ENCODE measurements at places on chromosomes 11 and 22. TPM values are rescaled to one million over a fixed set of nuclear protein-coding genes. Genes with fewer than 3 reads are reported as not detected.

NAT10 gene
- 14.7 TPM for total RNA-seq

OR5P2 gene
- not detected for total RNA-seq

INS gene
- not detected for total RNA-seq

ADAMTS8 gene
- total RNA-seq = 2.4 TPM

DNA sequence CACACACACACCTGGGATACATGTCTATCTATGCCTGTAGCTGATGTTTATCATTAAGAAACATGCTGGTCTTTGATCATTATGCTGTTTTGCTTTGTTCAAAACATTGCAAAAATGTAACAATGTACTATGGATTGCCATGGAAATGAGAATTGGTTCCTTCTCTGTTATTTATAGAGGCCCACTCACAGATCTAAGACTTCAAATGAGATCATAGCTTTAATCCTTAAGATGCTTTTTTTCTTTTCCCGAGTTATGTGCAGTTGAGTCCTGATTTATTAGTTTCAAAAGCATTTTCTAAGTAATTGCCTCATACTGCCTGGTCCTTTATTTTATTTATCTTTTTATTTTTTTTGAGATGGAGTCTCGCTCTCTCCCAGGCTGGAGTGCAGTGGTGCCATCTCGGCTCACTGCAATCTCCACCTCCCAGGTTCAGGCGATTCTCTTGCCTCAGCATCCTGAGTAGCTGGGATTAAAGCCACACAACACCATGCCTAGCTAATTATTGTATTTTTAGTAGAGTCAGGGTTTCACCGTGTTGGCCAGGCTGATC, 131.4 kb downstream of the LUZP2 start:
- DNase-seq = no peak

GRCh38 chr11:65880844-65881421, 1.3 kb downstream of the CTSW start:
- no peak for DNase-seq

GRCh38 chr11:76069001-76069400, 137.3 kb downstream of the WNT11 start:
- no peak for DNase-seq

- no peak for DNase-seq
These were observed 15.0 kb upstream of the SLC39A13 start for GRCh38 chr11:47393163-47394049.

- DNase-seq = no peak
These were observed 214.3 kb downstream of the LRRC4C start for GRCh38 chr11:41245184-41245583.

DNA sequence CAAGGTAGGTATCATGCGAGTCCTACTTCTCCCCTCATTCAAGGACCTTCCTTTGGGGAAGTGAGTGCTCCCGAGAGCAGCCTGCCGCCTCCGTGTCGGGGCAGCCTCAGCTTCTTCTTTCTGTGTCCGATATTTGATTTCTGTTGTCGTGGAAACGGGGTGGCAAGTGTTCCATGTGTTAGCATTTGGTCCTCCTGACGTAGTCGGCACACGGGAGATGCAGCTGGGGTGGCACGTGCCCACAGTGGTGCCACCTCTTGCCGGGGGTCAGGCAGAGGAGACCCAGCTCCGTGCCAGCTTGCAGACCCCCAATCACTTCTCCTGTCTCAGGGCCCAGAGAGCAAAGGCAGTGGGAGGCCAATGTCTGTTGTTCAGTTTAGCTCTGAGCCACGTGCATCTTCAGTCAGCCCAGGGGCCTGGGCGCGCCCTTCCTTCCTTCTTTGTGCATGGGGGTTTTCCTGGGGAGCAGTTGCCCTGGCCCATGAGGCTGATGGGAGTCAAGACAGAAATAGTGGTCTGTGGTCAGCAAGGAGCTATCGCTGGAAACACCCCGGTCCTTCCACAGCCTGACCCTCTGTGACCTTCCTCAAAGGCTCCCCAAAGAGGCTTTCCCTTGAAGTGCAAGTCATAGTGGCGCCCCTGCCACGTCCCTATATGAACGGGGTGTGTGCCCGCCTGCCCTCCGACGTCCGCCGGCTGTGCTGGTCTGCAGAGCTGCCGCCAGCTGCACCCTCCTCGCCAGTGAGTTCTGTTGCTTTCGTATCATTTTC, 44.5 kb downstream of the PARVB start:
- DNase-seq = no peak

GRCh38 chr11:91066456-91067047, 843.7 kb upstream of the CHORDC1 start:
- DNase-seq = no peak
